Activated naive CD4-positive, alpha-beta T cell treated with anti-CD3 and anti-CD28 coated beads, Interleukin-2, amount 50 U/mL, for 72 hours (primary cell): ENCODE measurements at places on chromosomes 1 and 21.

DNA sequence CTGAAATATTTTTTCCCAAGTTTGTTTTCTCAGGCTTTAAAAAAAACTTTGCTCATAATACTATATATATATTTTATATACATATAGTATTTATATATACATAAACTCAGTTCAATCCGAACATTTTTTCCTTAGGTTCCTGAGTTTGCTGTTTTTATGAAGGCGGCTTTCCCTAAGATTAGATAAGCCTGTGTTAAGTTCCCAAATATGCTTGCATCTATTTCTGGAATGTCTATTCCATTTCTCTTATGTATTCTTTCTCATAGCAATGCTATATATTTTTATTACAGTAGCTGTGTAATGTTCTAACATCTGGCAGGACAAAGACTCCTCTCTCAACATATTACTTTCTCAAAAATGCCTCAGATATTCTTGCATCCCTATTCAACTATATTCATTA is 45.9 kb downstream of the ADSS2 start:
- no peak for DNase-seq

DNA sequence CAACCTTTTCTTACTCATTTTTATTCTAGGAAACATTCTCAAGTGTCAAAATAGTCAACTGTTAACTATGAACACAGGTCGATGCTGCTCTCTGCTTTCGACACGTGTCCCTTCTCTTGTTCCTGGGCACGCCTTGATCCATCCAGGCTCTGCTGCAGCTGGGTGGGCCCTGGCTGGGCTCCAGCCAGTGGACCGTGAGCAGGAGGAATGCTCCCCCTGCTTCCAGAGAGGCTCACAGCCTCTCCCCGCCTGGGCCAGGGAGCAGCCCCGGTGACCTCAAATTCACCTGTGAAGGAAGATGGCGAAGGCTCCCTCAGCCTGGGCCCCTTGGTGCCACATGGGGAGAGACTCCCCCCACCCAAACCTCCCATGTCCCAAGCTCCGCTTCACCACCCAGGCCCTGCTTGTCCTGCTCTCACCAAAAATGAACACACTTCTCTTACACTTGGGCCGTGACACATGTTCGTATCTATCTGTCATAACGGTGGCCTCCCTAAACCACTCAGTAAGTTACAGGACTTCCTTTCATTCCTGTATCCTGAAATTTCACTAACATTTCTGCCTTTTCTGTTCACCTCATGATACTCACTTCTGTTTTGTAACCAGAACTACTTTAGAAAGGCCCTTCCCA is 24.6 kb upstream of the ADARB1 start:
- DNase-seq, result no peak

DNA sequence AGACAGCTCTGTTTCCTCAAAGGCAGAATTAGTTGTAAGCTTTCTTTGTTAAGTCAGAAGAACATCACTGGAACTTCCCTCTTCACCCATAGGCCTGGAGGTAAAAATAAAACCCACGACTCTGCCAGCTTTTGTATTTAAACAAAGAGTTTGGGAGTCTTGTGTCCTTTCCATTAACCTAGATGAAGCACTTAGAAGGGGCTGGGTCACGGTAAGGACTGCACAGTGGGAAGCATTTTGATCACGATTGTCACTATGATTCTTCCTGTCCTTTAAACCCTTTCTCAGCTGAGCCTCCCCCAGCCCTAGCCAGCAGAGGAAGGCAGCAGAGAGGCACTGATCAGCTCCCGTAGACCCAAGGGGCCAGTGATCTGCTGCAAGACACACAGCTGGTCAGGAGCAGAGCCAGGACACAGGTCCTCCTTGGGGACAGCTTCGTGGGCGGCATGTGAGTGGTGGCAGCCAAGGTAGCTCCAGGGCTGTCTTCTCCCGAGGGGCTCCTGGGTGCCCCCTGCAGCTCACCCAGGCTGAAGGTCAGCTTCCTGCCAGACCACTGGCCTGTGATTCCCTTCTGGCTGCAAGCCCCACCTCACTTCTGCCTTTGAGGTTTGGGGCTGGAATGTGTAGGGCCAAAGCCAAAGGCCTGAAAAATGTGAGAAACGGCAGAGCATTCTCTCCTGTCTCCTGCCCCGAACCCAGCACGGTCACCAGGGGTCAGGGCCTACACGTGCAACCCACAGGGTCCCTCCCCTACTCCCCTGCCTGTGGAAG is 4.0 kb upstream of the LAPTM5 start:
- no peak for DNase-seq

DNA sequence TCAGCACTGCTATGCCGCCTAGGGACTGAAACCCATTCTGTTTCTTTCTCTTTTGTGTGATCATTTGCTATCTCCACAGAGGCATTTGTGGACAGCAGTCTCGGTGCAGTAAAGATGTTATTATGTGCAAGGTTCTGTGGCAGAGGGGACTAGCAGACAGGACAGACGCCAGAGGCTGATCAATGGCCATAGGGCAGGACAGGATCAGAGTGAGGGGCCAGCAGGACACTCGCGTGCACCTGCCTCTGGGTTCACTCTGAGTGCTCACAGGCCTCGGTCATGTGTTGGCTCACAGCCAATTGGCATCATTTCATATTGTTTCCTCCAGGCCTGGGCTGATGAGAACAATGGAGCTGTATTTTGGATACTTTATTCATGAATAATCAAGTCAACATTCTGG is 212.6 kb downstream of the TGFB2 start:
- no peak for DNase-seq

GRCh38 chr1:47785561-47786271 is 211.5 kb downstream of the TRABD2B start:
- no peak for DNase-seq

DNA sequence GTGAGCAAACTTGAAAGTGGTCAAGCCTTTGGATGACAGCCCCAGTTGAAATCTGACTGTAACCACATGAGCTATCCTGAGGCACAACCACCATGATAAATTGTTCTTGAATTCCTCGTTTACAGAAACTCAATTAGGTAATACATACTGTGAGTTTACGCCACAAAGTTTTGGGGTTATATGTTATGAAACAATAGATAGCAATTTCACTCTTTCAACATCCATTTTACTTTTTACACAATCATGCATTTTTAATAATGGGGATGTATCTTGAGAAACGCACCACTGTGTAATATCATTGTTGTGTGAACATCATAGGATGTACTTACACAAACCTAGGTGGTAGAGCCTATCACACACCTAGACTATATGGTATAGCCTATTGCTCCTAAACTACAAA is 35.4 kb downstream of the OR2C3 start:
- DNase-seq, result no peak

DNA sequence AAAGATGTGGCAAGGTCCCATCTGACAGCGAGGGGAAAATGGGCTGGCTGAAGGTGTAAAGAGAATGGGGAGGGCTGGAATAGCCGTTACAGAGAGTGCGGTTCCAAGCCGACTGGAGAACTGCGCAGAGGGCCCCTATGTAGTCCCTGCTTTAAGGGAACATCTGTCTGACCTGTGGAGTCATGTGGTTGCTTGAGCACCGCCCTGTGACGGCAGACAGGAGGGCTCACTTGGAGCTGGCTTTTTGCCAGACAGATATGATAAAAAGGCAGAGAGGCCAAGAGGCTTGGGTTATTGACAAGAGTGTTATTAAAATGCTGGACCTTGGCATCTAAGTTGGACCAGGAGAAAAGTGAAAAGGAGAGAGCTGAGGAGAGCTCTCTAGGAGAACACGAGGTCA is 5.9 kb upstream of the PTPRF start:
- DNase-seq, result no peak

DNA sequence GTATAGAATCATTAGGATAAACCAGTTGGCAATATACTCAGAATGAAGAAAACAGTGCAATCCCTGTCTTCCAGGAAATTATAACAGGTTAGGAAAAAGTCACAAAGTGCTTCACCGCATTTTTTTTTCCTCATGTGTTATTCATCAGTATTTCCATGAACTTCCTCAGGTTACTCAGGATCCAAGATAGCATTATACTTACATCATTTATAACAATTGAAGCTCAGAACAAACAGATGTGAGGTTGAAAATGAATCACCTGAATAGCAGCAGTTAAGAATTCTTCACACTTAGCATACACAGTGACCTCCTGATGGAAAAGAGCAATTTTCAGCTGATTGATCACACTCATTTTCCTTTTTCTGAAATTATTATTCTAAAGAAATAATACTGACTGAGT is 1040.7 kb upstream of the B3GALT2 start:
- DNase-seq, result no peak

GRCh38 chr1:115123116-115123515 is 33.8 kb upstream of the TSPAN2 start:
- DNase-seq, result no peak

DNA sequence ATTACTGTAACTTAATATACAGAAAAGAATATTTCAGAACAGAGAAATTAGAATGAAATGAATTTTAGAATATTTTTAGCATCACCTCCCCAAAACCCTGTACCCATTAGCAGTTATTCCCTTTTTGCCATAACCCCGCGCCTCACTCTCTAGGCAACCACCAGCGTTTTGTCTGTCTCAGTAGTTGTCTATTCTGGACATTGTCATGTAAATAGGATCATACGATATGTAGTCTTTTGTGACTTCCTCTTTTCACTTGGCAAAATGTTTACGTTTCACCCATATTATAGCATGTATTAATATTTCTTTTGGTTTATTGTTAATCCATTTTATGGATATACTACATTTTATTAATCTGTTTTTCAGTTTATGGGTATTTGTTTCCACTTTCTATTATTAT is 24.9 kb downstream of the SOAT1 start:
- DNase-seq, result no peak

DNA sequence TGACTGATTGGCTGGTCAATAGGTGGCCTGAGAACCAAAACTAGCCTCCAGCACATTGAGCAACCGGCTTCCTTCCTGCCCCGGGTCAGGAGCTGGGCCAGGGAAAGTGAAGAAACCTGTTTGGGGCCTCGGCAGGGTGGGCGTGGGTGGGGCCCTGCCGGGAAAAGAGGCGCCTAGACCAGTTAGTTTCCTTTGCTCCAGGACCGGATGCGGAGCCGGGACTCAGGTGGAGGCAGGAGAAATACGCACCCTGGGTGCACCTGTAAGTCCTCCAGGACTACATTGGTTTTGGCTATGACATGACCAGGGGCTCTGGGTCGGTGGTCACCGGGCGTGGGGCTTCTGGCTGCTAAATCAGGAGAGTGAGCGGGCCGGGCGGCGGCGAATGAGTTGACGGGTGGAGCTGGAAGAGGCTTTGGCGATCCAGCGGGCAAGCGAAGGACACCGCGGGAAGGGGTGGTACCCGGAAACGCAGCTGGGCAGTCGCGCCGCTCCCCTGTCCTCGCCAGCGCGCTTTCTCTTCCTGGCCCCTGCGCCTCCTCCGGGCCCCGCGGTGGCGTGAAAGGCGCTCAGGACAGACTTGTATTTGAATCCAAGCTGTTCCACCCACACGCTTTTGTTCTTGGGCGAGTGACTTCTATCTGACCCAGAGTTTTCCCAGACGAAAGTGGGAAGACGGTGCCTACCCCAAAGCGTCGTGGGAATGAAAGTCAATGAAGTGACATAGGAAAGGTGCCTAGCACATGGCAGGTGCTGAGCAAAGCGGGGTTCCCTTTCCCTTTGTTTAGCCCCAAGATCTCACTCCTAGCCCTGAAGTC is 30.6 kb upstream of the JUN start:
- DNase-seq, result no peak

GRCh38 chr1:92194511-92194910 is 23.2 kb upstream of the C1orf146 start:
- no peak for DNase-seq

- no peak for DNase-seq
Measured at GRCh38 chr1:18922848-18923755, 20.7 kb upstream of the ALDH4A1 start.

GRCh38 chr1:168090395-168090794 is 46.3 kb downstream of the GPR161 start:
- DNase-seq, result no peak

DNA sequence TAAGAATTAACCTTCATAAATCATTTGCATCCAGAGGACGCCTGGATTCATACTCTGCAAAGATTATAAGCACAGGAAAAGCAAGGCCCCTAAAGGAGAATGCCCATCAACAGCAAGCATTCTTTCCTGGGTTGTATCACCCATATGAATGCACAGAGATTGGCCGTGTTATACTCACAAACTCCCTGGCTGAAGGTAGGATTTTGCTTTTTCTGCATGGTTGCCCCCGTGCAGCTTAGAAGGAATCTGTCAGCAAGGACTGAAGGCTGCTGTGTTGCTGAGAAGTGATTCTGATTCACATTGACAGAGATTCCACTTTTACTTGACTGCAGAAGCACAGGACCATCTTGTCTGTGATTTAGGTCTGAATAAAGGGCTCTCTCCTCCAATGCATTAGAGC is 283.0 kb downstream of the LRRIQ3 start:
- DNase-seq, result no peak

DNA sequence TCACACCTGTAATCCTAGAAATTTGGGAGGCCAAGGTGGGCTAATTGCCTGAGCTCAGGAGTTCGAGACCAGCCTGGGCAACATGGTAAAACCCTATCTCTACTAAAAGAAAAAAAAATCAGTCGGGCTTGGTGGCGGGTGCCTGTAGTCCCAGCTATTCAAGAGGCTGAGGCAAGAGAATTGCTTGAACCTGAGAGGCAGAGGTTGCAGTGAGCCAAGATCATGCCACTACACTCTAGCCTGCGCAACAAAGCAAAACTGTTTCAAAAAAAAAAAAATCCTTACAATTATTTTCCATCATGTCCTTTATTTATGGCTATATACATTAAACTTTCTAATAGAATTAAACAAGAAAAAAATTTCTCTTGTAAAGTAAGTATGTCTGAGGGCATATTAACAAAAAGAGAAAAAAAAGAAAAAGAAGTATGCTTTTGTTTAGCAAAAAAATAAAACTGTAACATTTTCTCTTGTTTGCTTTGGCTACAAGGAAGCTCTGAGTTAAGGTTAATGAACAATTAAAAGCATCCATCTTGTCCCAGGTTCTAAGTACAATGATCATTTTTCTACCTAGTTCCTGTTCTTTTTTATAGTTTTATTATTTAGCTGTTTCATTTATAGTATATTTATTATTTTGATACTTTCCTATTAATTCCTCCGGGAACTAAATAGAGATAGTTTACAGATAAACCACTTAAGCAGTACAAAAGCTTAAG is 18.1 kb downstream of the TMEM50B start:
- DNase-seq, result no peak

GRCh38 chr1:210361665-210362064 is 33.0 kb downstream of the HHAT start:
- DNase-seq, result no peak

- no peak for DNase-seq
Measured at GRCh38 chr1:77976433-77977076, 2.3 kb downstream of the FUBP1 start.
